ENCODE measurements at places on chromosomes 11 and 22. TPM values are rescaled to one million over a fixed set of nuclear protein-coding genes. Genes with fewer than 3 reads are reported as not detected.

- no peak for DNase-seq
These were observed 159.9 kb upstream of the TENM4 start for GRCh38 chr11:79600711-79601110.

DNA sequence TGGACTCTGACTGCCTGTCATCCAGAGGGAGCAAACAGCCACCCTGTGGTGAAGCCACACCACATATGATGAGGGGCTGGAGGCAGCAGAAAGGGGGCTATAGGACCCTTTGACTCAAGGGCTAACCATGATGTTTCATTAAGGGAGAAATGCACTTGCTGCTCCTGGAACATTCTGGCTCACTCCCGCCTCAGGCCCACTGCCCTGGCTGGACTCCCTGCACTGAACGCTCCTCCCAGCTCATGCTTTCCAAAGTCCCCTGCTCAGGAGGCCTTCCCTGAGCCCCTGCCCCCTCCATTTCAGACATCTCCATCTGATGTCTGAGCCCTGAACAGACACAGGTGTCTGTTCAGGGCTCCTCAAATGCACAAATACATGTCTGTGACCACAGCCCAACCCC lies 69.1 kb downstream of the CDKN1C start:
- no peak for DNase-seq

Gene CHST1
- total RNA-seq, result 275 TPM

Gene PDHX
- 31.8 TPM for total RNA-seq

DNA sequence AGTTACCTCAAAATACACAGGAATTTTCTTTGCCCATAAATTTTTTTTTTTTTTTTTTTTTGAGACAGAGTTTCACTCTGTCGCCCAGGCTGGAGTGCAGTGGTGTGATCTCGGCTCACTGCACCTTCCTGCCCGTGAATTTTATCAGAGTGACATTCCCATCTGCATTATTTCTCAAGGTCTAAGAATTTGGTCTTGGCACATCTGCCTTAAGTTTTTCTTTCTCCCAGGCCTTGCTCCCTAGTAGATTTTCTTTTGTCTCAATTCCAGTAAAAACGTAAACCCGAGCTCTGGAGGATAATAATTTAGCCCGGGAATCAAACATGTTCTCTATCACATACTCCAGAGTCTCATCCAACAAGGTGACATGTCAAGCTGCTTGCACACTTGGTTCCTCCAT lies 12.4 kb downstream of the TRIM6 start:
- no peak for DNase-seq

Gene RFPL1
- not detected for total RNA-seq

DNA sequence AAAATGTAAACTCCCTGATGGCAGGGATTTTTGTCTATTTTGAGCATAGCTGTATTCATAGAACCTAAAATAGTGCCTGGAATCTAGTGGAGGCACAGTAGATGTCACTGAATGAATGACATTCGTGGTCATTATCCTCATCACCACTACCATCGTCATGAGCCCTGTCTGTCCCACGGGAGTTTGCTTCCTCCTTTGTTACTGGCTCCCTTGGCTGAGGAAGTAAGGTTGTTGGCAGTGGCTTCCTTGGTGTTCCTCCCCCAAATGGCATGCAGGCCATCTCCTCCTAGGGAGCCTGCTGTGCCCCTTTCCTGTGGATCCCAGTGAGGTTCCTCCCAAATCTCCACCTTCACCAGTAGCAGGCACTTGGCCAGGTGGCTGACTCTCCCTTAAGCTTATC lies 183.0 kb downstream of the CEP164 start:
- no peak for DNase-seq

Gene UBQLNL
- total RNA-seq, result 4.4 TPM

GRCh38 chr22:31138126-31138525 lies 2.2 kb downstream of the PLA2G3 start:
- DNase-seq, result no peak

DNA sequence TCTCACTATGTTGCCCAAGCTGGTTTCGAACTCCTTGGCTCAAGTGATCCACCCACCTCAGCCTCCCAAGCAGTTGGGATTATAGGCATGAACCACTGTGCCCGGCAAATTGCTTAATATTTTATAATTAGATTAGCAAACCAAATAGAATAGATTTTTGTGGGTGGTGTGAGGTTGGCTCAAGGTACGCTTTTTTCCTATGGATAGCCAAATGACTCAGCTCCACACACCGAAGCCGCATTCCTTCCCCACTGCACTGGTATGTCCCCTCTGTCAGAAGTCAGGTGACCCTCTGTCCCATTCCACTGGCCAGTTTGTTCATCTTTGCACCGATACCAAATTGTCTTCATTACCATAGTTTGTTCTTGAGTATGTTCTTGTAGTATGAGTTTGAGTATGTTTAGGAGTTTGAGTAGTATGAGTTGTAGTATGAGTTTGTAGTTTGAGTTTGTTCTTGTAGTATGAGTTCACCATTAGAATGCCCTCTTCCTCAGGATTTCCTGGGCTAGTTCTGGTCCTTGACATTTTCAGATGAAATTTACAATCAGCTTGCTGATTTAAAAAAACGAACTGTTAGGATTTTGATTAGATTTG lies 19.4 kb downstream of the SUSD2 start:
- DNase-seq, result no peak

DNA sequence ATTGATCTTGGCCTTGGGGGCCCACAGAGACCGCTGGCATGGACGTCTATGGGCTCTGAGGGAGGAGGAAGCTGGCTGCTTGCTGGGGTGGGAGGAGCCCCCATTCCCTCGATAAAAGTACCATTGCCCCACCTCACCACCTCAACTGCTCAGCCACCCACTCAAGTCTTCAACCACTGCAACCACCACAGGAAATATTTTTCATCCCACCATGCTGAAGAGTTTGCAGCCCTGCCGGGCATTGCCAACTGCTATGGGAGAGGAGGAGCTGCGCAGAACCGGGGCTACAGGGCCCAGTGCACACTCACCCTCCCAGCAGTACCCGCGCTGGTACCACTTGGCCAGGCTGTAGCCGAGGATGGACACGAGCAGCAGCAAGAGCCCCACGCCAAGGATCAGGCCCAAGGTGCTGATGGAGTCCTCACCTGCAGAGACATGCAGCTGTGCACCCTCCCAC lies 29.2 kb downstream of the IL10RA start:
- no peak for DNase-seq

- DNase-seq, result no peak
These were observed 33.7 kb upstream of the EED start for GRCh38 chr11:86210898-86211297.

- DNase-seq, result peak; percentile 63
These were observed 10.2 kb upstream of the PDE2A start for GRCh38 chr11:72684236-72684912.
